ENCODE measurements at places on chromosomes 16 and 17. TPM values are rescaled to one million over a fixed set of nuclear protein-coding genes. Genes with fewer than 3 reads are reported as not detected.

- H3K4me3 ChIP-seq, result no peak overlapping the region
- H3K36me3 ChIP-seq, result no peaks in the 10 kb centered on the region
- H3K27ac ChIP-seq, result peak overlapping the region; percentile 69
- no peaks in the 10 kb centered on the region for H3K27me3 ChIP-seq
Measured at GRCh38 chr17:69574257-69575197, 160.0 kb downstream of the MAP2K6 start.

DNA sequence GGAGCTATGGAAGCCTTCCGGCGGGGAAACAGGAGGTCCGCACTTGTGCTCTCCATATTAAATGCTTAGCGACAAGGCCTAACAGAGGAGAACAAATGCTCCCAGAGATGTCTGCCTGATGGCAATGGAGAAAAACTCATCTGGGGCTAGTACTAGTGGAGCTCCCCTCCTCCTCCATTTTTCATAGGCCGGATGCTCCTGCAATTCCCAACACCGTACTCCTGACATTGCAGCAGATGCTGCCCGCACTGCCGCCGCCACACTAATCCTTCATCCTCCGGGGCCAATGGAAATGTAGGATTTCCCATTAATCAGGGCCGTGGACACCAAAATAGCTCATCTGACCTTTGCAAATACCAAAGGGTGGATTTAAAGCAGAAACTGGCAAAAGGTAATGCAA is 27.5 kb downstream of the TOM1L2 start:
- no peak overlapping the region for H3K4me3 ChIP-seq
- peaks cover 80% of the 10 kb centered on the region for H3K4me1 ChIP-seq
- no peak for DNase-seq
- H3K36me3 ChIP-seq, result no peaks in the 10 kb centered on the region
- H3K27ac ChIP-seq, result peak overlapping the region; percentile 16

- peaks cover 76% of the 10 kb centered on the region for H3K4me1 ChIP-seq
- no peaks in the 10 kb centered on the region for H3K36me3 ChIP-seq
- peak overlapping the region; percentile 62 for H3K27ac ChIP-seq
- H3K4me3 ChIP-seq, result no peak overlapping the region
Measured at GRCh38 chr16:24999088-24999670, 16.0 kb downstream of the ARHGAP17 start.

The KRTAP4-5 gene
- total RNA-seq, result not detected

GRCh38 chr17:63333869-63334268 is 112.2 kb downstream of the CYB561 start:
- no peaks in the 10 kb centered on the region for H3K36me3 ChIP-seq
- H3K27me3 ChIP-seq, result no peaks in the 10 kb centered on the region
- H3K27ac ChIP-seq, result no peak overlapping the region

- no peak for DNase-seq
- H3K27me3 ChIP-seq, result no peaks in the 10 kb centered on the region
- peaks cover 11% of the 10 kb centered on the region for H3K4me1 ChIP-seq
Measured at GRCh38 chr16:11396241-11397048, 51.2 kb downstream of the RMI2 start.

GRCh38 chr17:72717676-72718075 is 374.8 kb downstream of the SLC39A11 start:
- no peaks in the 10 kb centered on the region for H3K27me3 ChIP-seq
- no peak overlapping the region for H3K4me3 ChIP-seq
- no peak overlapping the region for H3K27ac ChIP-seq
- DNase-seq, result no peak
- H3K4me1 ChIP-seq, result no peaks in the 10 kb centered on the region

The AHSP gene
- 1.2 TPM for total RNA-seq

DNA sequence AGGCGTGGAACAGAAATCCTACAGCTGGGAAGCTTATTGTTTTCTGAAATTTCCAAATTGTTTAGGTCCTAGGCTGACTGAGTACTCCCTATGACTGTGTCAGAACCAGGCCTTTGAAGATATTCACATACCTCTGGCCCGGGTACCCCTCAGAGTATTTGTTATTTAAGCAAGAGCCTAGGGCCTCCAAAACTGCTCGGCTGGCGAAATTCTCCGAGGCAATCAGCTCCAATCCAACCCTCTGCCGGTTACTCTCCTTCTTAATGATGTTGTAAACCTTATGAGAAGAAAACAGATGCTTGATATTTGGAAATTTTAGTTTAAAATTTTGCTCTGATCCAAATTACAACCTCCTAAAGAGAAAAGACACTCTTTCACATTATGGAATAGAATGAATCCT is 9.8 kb downstream of the SHMT1 start:
- H3K4me3 ChIP-seq, result no peak overlapping the region
- H3K27me3 ChIP-seq, result no peaks in the 10 kb centered on the region
- peaks cover 15% of the 10 kb centered on the region for H3K4me1 ChIP-seq
- peaks cover 64% of the 10 kb centered on the region for H3K36me3 ChIP-seq

DNA sequence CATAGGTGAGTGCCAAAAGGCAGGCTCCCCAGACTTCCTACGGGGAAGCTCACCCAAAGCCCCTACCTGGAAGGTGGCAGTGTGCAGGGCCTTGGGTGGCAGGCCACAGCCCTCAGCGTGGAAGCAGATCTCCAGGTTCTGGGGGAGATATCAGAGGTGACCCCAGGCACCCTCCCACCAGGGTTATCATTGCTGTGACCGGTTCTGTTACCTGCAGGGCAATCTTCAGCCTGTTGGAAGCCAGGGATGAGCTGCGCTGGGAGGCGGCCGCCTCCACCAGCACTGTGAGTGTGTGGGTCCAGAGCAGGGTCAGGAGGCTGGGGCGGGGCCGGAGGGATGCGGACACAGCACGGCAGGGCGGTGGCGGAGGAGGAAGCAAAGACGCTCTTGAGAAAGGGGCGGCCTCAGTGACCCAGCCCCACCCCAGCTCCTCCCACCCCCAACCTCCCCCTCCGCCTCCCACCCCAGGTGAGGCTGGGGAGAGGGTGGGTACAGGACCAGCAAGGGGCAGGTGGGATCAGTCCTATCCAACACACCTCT is 13.1 kb downstream of the UNC13D start:
- H3K36me3 ChIP-seq, result peaks cover 29% of the 10 kb centered on the region

DNA sequence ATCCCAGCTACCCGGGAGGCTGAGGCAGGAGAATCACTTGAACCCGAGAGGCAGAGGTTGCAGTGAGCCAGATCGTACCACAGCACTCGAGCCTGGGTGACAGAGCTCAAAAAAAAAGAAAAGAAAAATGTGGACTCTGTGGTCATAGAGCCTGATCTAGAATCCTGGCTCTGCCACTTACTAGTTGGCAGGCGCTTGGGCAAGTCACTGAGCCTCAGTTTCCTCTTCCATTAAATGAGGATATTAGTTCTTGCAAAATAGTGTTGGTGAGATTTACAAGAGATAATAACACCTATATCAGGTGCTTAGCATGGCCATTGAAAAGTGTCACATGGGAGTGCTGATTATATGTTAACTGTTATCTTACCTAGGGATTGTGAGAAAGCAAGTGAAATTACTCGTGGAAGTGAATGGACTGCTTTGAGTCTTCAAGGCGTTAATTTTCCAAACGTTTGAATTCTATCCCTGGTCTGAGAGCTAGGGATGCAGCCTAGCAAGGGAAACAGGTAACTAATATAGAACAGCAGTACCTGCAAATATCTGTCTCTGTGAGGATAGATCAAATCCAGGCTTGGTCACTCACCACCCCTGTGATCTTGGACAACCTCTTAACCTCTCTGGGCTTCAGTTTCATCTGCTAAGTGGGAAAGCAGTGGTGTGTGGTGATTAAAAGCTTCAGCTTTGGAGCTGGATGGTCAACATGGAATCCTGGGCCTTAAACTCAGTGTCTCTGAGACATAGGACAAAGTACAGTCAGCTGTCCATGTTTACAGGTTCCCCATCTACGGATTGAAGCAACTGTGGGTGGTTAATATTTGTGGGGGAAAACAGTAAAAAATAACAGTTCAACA is 953 bp upstream of the NSMCE1 start:
- H3K4me1 ChIP-seq, result peaks cover 9% of the 10 kb centered on the region
- peak; percentile 37 for DNase-seq
- no peaks in the 10 kb centered on the region for H3K36me3 ChIP-seq
- H3K27me3 ChIP-seq, result no peaks in the 10 kb centered on the region

DNA sequence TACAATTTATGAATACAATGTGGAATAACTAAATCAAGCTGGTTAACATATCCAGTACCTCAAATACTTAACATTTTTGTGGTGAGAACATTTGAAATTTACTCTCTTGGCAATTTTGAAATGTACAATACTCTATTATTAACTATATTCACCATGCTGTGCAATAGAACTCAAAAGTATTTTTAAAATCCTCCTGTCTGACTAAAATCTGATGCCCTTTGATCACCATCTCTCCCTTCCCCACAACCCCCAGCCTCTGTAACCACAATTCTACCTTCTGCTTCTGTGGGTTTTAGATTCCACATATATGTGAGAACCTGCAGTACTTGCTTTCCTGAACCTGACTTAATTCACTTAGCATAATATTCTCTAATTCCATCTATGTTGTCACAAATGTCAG is 71.6 kb upstream of the ALOX12 start:
- H3K27me3 ChIP-seq, result peaks cover 12% of the 10 kb centered on the region
- H3K4me3 ChIP-seq, result no peak overlapping the region
- H3K36me3 ChIP-seq, result no peaks in the 10 kb centered on the region
- DNase-seq, result peak; percentile 1
- no peaks in the 10 kb centered on the region for H3K4me1 ChIP-seq

- H3K4me3 ChIP-seq, result no peak overlapping the region
- peak overlapping the region; percentile 79 for H3K27ac ChIP-seq
- H3K4me1 ChIP-seq, result peaks cover 98% of the 10 kb centered on the region
- H3K36me3 ChIP-seq, result no peaks in the 10 kb centered on the region
- no peak for DNase-seq
- no peaks in the 10 kb centered on the region for H3K27me3 ChIP-seq
Measured at GRCh38 chr16:89444728-89445127, 45.6 kb downstream of the ANKRD11 start.

The RAB37 gene
- 3.3 TPM for total RNA-seq

GRCh38 chr16:57606847-57607501 is 21.5 kb upstream of the ADGRG1 start:
- H3K36me3 ChIP-seq, result no peaks in the 10 kb centered on the region
- DNase-seq, result no peak
- H3K4me3 ChIP-seq, result no peak overlapping the region
- no peak overlapping the region for H3K27ac ChIP-seq
- H3K4me1 ChIP-seq, result no peaks in the 10 kb centered on the region

The CENPT gene
- 50.7 TPM for total RNA-seq

- H3K27me3 ChIP-seq, result no peaks in the 10 kb centered on the region
- no peak overlapping the region for H3K4me3 ChIP-seq
- H3K36me3 ChIP-seq, result no peaks in the 10 kb centered on the region
- no peak for DNase-seq
Measured at GRCh38 chr16:85820604-85821372, 21.3 kb downstream of the COX4I1 start.

DNA sequence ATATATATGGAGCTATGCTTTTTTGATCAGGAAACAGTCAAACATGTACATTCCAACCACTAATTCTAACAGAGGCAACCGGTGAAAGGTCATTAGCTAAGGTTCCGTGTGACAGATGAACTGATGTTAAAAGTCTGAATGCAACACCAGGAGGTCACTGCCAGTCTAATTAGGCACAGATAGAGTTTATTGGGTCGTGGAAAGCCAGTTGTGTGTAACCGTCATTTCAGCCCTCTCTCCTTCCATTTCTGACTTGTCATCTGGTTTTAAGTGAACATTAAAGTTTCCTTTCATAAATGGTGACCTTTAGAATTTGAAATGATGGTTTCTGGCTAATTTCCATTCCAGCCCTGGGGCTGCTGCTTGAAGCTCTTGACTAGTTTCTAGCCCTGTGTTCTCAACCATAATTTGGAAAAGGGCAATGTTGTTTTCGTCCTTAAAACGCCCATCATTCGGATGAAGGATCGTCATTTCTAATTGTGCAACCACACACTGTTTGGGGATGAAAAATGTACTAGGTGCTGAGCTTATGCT is 23.9 kb downstream of the CACNG3 start:
- H3K27ac ChIP-seq, result no peak overlapping the region
- H3K36me3 ChIP-seq, result no peaks in the 10 kb centered on the region
- no peaks in the 10 kb centered on the region for H3K4me1 ChIP-seq
- H3K4me3 ChIP-seq, result no peak overlapping the region
- H3K27me3 ChIP-seq, result no peaks in the 10 kb centered on the region
- DNase-seq, result no peak

- peak overlapping the region; percentile 60 for H3K4me3 ChIP-seq
- no peak for DNase-seq
- H3K27me3 ChIP-seq, result no peaks in the 10 kb centered on the region
- H3K36me3 ChIP-seq, result peaks cover 10% of the 10 kb centered on the region
- H3K4me1 ChIP-seq, result peaks cover 11% of the 10 kb centered on the region
Measured at GRCh38 chr17:5096731-5097100, 15.0 kb downstream of the ZNF232 start.

DNA sequence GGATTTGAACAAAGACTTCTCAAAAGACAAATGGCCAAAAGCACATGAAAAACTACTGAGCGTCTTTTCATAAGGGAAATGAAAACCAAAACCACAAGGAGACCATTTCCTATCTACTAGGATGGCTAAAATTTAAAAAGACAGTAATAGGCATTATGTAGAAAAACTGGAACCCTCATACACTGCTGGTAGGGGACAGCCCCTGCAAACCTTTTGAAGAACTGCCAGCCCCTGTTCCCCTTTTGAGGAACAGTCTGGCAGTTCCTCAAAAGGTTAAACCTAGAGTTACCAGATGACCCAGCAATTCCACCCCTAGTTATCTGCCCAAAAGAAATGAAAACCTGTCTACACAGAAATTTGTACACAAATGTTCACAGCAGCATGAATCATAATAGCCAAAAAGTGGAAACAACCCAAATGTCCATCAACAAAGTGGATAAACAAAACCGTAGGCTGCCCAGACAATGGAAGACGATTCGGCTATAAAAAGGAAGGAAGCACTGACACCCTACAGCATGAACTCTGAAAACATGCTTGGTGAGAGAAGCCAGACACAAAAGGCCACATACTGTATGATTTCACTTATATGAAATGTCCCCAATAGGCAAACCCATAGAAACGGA is 22.9 kb downstream of the CDIP1 start:
- H3K27ac ChIP-seq, result peak overlapping the region; percentile 64
- DNase-seq, result no peak
- no peak overlapping the region for H3K4me3 ChIP-seq
- H3K4me1 ChIP-seq, result peaks cover 54% of the 10 kb centered on the region
- no peaks in the 10 kb centered on the region for H3K27me3 ChIP-seq

DNA sequence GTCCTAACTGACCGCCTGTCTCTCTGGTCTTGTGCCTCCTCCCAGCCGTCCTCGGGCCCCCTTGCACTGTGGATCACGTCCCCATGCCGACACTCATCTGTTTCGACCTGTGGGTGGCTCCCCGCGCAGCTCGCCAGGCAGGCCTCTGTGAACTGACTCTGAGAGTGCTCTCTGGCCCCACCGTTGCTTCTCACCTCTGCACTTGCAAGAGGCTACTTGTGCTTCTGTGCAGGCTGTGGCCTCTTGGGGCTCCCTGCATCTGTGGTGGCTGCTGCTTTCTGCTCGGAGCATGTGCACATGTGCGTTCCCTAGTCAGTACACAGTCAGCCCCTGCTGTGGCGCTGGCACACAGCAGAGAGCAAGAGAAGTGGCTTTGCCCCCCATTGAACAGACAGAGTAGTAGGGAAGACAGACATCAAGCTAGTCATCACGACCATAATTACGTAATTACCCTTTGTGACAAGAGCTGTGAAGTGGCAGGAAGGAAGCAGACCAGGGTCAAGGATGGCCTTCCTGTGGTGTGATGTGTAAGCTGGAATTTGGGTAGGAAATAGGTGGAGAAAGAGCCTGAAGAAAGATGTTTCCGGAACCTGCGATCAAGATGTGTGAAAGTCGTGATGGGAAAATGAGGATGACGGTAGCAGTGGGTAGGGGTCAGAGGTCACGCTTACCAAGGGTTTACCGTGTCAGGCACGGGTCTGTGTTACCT is 256.0 kb upstream of the CACNG5 start:
- no peak overlapping the region for H3K4me3 ChIP-seq
- no peak for DNase-seq
- peaks cover 31% of the 10 kb centered on the region for H3K4me1 ChIP-seq
- no peaks in the 10 kb centered on the region for H3K27me3 ChIP-seq
- no peaks in the 10 kb centered on the region for H3K36me3 ChIP-seq

Data from esophagus muscularis mucosa (tissue), 4 donors.